Common myeloid progenitor, CD34-positive (primary cell): ENCODE measurements at places on chromosomes 7 and 10.

- peak; percentile 55 for DNase-seq
Measured at GRCh38 chr10:60555700-60556099, 166.0 kb upstream of the ANK3 start.

GRCh38 chr10:107589081-107589480 lies 424.6 kb upstream of the SORCS1 start:
- DNase-seq: no peak

DNA sequence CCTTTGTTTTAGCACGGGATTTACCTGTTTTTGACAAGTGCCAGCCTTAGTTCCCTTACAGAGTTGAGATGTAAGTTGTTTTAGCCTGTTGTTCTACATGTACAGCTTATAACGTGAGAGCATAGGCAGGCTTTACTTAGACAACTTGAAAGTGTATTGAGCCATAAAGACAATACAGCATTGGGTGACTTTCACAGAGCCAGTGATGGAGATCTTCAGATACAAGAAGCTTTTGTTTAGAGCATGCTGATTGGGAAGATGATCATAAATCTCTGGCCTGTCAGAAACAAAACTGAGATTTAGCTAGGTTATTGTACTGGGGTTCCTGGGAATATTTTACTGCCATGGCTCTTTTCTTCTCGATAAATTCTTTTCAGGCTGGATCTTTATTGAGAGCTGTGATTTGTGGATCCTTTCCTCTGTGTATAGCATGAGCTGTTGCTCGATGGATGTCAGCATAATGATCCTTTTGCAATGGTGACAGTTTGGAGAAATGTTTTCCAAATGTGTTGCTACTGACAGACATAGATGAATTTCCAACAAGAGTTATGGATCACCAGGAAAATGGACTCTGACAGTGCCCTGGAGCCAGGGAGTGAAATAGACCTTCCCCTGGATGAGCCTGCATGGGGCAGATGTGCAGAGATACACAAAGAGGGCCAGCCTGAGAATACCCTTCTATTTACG lies 30.2 kb downstream of the LHFPL3 start:
- no peak for DNase-seq

- DNase-seq: no peak
Measured at GRCh38 chr7:3899559-3899991, 598.5 kb downstream of the SDK1 start.

- DNase-seq: no peak
Measured at GRCh38 chr7:55939514-55940123, 12.1 kb upstream of the MRPS17 start.

- no peak for DNase-seq
Measured at GRCh38 chr10:127854769-127855590, 37.8 kb downstream of the CLRN3 start.

- DNase-seq: no peak
Measured at GRCh38 chr7:15828881-15829280, 142.4 kb upstream of the MEOX2 start.

- no peak for DNase-seq
Measured at GRCh38 chr10:117532451-117533107, 10.0 kb upstream of the EMX2 start.

DNA sequence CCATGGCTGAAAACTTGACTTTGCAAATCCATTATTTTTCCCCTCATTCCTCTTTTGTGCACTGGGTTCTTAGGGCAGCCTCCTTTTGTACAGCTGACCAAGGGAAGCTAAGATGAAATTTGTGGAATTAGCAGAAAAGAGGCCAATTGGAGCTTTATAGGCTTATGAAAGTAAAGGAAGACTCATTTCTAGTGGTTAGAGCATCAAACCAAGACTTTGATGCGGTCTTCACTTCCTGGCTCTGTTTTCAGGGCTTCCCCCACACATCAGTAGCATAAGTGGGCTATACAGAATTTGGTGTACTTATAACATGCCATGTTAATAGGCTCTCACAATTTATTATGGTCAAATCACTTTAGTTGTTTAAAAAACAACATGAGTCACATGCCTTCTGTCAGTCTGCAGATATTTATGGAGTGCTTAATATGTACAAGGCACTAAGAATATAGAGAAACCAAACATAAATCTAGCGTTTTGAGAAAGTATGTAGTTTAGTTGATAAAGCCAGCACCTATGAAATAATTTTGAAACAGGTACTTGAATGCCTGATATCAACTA lies 5.7 kb downstream of the AUTS2 start:
- DNase-seq: peak; percentile 60

- DNase-seq: no peak
Measured at GRCh38 chr7:33298848-33299247, 169.5 kb downstream of the BBS9 start.

DNA sequence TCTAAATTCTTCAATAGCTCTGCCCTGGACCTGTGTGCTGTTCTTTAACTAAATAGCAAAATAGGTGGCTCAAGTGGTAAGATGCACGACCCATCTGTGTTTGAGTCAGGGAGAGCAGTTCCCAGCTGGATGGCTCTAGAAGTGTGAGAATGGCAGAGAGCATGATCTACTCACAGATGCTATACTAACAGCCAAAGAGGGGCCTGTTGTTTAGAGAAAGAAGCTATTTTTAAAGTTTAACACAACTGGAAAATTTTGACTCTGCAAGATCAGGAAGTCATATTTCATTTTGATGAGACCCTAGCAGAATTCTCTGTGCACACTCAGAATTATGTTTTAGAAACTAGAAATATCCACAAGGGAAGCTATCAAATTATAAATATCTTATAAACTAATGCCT lies 87.4 kb upstream of the PIP4K2A start:
- DNase-seq: no peak

DNA sequence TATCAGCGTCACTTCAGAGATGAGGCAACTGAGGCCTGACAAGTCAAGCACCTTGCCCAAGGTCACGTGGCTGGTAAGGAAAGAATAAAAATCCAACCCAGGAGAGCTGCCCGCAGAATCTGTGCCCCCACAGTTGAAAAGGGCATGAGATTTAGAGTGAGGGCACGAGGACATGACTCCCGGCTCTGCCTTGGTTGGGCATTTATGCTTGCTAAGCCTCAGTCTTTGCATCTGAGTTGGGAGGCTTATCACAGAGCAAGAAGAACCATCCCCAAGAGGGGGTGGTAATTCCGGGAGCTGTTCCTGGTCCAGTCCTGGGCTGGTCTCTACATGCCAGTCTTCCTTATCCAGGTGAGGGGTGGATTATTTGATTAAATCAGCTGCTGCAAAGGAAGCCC lies 37.3 kb downstream of the PLPP4 start:
- DNase-seq: no peak

- no peak for DNase-seq
Measured at GRCh38 chr10:27816320-27816719, 70.7 kb upstream of the MKX start.

DNA sequence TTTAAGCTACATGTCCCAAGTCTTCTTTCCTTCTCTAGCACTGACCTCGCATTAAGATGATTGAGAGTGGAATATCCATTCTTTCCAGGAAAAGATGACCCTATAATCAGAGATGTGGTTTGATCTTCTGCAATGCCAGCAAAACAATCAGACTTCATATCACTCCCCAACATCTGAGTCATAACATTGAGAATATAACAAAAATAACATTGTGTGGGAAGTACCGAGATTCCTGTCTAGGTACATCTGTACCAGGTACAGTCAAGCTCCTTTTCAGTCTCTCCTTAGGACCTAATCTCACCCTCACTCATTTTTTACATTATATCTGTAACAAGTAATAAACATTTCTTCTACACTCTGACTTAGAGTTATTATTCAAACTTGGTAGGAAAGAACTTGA lies 201.6 kb downstream of the LRRTM3 start:
- DNase-seq: no peak

GRCh38 chr7:3057066-3057420 lies 13.4 kb upstream of the CARD11 start:
- no peak for DNase-seq

GRCh38 chr10:70528741-70529362 lies 50.3 kb downstream of the PALD1 start:
- peak; percentile 30 for DNase-seq

- DNase-seq: peak; percentile 94
Measured at GRCh38 chr7:5596046-5596895, 172.6 kb upstream of the TNRC18 start.

GRCh38 chr7:41244246-41244645 lies 458.6 kb downstream of the INHBA start:
- DNase-seq: no peak

DNA sequence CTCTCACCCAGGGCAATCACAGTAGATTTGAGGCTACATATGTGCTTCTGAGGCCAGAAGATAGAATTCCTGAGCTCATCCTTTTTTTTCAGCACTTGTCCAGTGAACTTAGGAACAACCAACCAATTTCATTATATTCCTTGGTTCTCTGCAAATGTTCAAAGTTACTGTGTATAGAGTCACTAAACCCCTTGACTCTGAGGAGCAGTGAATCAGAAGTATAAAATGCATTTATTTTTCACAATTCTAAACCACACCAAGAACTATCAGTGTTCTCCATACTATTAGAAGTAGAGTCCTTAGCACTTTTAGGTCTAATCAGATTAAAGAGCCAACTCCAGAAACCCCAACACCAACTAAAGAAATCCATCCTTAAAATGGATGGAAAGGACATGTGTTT lies 19.6 kb upstream of the PAPSS2 start:
- no peak for DNase-seq

DNA sequence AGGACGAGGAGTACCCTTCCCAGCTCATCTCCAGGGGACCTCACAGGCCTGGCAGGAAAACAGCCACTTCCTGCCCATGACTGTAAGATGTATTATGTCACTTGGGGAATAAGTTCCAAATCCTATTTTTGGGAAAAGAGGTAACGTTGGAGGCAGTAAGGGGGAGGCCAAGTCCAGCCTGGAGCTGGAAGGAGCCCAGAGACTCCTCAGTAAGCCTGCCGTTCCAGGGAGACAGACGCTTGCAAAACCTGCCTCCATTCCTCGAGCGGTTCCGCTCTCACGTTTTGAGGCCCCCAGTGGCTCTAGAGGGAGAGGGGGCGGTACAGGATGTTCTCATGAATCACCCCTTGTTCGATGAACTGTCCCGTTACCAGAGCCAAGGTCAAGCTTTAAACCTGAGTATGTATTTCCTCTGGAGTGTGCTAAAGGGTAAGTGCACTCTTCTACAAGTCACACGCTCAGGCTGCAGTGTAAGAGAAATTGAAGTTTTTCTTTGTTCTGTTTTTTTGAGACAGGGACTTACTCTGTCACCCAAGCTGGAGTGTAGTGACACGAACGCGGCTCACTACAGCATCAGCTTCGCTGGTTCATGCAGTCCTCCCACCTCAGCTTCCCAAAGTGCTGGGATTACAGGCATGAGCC lies 45.5 kb upstream of the CYTH3 start:
- DNase-seq: peak; percentile 72

GRCh38 chr7:130152493-130153210 lies 52.6 kb downstream of the TMEM209 start:
- DNase-seq: peak; percentile 43

- no peak for DNase-seq
Measured at GRCh38 chr10:97090035-97090434, 95.7 kb downstream of the SLIT1 start.
